GM23338 (cell line): ENCODE measurements at places on chromosomes 5 and 9.

GRCh38 chr9:6415266-6415665, 2.3 kb downstream of the UHRF2 start:
- no peak for DNase-seq

DNA sequence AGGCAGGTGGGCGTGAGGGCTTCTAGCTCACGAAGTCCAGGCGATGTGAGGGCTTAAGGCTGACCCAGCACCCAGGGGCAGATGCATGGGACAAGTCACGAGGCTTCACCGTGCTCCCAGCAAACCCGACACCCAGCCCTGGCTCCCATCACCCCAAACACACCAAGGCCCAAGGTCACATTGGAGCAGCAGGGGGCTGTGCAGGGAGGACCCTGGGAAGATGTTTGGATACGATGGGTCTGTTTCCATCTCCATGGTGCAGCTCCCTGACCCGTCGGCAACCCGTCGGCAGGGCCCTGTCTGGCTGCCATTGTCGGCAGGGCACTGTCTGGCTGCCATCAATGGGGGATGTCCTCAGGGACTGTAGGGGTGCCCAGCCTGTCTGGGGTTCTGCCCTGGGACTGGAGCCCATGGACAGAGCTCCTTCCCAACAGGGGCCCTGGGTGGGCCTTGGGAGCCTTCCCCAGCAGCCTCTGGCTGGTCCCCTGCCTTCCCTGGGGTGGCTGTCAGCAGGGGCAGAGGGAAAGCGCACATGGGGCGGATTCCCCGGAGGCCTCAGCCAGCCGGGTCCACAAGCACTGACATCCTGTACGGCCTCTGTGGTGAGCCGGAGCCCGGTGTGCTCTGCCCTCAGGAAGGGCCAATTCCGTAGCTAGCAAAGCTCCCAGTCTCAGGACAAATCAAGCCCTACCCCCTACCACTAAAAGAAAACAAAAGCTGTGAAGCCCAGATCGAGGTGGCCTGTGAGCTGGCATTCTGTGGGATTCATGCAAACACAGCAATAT, 47.1 kb downstream of the NACC2 start:
- no peak for DNase-seq

DNA sequence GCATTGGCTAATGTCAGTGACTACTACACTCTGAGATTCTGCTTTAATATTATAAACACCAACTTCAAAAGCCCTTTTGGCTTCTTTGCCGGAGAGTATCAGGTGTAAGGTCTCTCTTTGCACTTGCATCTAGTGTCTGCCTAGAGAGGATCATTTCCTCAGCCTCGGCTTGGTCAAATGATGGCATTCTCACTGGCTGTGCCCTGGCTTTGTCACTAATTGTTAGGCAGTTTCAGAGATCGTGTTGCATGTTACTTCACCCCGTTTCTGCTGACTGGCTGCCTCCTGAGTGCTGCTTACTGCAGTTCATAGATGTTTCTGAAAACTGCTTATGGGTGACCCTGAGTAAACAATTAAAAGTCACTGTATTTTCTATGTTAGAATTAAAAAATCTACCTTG, 48.8 kb downstream of the SLC1A3 start:
- peak; percentile 48 for DNase-seq

DNA sequence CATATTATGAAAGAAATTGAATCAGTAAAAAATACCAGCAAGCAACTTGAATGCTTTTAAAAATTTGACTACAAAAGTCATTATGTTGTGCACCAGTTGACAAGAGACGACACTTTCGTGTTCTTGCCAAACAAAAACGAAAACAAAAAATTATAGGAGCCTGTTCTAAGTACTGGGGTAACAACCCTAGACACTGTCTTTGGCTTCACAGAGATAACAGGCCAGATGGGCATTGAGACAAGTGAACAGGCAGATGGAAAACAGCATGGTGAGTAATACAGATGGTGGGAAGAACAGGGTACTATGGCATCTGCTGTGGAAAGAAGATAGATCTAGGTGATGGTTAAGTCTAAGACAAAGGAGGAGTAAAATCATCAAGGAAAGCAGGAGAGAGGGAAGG, 99.0 kb downstream of the CDH12 start:
- no peak for DNase-seq

DNA sequence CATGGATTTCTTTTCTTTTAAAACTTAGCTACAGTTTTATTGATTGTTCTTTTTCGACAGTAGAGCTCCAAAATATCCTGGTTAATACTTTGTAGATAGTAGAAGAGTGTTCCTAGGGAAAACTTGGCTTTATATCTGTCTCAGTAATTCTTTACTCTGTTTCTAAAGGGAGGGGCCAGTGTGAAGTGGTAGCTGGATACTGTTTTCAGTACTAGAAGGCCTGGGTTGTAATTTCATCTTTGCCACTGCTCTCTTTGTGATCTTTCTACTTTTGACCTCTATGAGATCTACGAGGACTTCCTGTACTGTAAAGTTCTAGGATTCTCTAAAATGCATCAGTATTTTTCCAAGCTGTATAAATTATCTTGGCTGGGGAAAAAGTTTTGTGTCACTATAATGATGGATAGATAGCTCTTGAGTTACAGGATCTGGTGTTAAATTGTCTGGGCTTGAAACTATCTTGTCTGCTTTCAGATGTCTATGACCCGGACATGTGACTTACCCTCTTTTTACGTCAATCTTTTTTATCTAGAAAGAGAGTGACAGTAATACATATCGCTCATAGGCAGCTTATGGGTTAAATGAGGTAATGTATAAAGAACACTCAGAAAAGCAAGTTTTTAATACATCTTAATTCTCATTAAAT, 53.6 kb downstream of the PRR16 start:
- no peak for DNase-seq
